ENCODE measurements at places on chromosomes 12 and 14.

DNA sequence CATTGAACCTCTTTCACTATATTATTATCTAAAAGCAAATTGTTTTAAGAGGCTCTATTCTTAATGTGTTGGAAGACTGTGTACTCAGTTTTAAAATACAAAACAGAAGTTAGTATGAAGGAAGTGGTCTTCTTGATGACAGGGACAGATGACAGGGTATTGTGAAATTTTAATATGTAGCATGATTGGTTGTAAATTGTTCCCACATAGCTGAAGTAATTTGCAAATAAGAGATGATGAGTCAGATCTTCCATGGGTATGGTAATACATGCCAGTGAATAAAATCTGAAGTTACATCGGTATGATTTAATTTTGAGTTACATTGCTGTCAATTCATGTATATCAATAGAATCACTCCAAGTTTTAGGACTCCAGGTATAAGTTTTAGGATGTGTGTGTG lies 454.8 kb downstream of the AEBP2 start:
- DNase-seq = no peak

DNA sequence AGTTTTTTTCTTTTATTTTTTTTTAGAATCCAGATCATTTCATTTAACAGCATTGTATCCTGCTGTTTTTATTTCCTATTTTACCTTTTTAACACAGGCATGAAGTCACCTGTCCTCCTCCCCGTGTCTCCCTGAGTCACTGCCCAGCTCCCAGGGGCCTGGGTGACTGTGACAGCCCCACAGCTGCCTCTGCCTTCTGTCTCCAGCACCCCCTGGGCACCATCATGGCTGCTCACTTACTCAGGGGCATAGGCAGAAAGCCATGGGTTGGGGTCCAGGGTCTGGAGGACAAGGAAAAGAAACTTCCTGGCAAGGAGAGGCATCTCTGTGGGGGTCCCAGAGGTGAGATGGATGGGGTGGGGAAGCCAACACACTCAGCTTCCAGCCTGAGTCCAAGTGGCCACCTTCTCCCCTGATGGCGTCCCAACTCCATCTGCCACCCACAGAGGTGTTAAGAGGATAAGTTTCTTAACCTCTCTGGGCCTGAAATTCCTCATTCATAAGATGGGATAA lies 25.3 kb downstream of the TMEM63C start:
- DNase-seq = no peak

DNA sequence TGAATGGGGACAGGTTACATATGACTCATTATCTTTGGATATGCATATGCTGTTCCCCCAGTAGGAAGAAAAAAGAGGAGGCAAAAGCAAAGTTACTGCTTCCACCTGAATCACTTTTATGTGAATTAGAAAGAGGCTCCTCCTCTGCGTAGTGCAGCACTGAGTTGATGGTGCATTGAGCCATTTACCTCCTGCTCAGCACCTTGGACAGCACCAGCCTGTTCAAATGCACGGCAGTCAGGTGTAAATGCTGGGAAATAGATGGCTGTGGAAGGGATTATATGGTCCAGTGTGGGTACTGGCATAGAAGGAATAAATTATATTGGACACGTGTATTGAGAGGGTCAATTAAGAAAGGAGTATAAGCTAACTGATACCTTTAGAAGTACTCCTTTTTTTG lies 541.9 kb upstream of the SEL1L start:
- DNase-seq = no peak

DNA sequence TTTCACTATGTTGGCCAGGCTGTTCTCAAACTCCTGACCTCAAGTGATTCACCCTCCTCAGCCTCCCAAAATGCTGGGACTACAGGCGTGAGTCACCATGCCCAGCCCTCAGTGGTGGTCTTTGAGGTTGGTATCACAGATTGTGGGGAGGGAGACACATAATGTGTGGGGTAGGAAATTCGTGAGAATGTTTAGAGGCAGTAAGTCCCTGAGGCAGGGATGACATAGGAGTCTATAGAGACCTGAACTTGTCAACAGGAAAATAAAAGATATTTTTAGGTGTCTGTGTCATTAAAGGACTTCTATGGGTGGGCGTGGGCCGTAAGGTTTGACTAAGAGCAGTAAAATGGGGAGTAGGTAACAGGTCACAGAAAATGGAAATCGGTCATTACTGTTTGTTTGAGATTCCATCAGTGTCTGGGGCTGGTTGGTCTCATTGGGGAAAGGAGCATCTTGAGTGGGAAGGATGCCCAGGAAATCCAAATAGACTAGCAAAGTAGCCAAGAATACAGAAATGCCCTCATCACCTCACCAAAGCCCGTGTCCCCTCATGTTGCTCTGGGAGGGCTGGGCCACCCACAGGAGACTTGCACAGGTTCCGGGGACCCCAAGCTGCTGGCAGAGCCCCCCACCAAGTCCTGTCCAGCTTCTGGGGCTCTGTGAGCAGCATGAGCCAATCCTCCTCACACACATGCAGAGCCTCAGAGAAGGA lies 63.6 kb upstream of the BCL2L14 start:
- DNase-seq = peak; percentile 20
